PC-3 (cell line): ENCODE measurements at places on chromosomes 4 and X. TPM values are rescaled to one million over a fixed set of nuclear protein-coding genes. Genes with fewer than 3 reads are reported as not detected.

DNA sequence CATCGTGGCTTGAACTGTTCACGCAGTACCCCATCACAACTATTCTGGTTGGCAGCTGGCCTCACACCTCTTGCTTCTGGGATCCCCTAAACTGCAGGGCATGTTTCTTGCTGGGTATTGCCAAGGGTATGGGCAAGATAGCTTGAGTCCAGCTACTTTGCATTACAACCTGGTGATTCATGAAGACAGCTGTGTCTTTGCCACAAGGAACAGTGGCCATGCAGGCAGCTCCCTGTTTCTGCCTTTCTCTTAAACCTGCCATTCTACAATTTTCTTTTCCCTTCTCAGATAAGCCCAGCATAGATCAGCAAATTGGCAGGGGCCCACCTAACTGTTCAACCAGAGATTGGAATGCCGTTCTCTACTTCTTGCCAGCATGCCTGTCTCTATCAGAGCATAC lies 42.8 kb downstream of the TENM3 start:
- H3K36me3 ChIP-seq: no peaks in the 10 kb centered on the region
- no peak overlapping the region for H3K4me3 ChIP-seq
- H3K27me3 ChIP-seq: 0 out of 2 replicates have a peak, but pooled peaks cover 3% of the 10 kb centered on the region
- no peak overlapping the region for H3K27ac ChIP-seq
- no peak for DNase-seq
- H3K4me1 ChIP-seq: no peaks in the 10 kb centered on the region

GRCh38 chr4:165879641-165880040 lies 6.6 kb downstream of the TLL1 start:
- peaks cover 19% of the 10 kb centered on the region for H3K4me1 ChIP-seq
- no peak overlapping the region for H3K27ac ChIP-seq
- no peak overlapping the region for H3K4me3 ChIP-seq
- no peaks in the 10 kb centered on the region for H3K27me3 ChIP-seq

The TRO gene
- not detected in 2 replicates for total RNA-seq

DNA sequence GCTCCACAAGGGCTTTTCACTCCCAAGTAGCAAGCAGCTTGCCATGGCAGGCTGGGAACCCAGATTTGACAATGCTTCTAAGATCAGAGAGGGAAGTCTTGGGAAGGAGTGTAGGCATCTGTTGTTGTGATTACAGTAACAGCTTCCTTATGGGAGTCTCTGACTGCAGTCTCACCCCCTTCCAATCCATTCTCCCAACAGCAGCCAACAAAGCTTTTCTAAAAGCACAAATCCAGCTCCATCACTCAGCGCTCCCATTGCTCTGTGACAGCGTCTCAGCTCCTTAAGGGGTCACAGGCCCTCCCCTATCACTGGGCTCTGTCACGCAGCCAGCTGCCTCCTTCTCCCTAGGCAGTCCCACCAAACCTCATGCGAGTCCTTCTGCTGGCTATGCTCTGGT lies 7.1 kb downstream of the IGFBP7 start:
- H3K4me1 ChIP-seq: no peaks in the 10 kb centered on the region
- peaks cover 16% of the 10 kb centered on the region; the same call in 1 of the 2 replicates for H3K27me3 ChIP-seq
- no peaks in the 10 kb centered on the region for H3K36me3 ChIP-seq
- DNase-seq: no peak
- no peak overlapping the region for H3K27ac ChIP-seq
- no peak overlapping the region for H3K4me3 ChIP-seq

DNA sequence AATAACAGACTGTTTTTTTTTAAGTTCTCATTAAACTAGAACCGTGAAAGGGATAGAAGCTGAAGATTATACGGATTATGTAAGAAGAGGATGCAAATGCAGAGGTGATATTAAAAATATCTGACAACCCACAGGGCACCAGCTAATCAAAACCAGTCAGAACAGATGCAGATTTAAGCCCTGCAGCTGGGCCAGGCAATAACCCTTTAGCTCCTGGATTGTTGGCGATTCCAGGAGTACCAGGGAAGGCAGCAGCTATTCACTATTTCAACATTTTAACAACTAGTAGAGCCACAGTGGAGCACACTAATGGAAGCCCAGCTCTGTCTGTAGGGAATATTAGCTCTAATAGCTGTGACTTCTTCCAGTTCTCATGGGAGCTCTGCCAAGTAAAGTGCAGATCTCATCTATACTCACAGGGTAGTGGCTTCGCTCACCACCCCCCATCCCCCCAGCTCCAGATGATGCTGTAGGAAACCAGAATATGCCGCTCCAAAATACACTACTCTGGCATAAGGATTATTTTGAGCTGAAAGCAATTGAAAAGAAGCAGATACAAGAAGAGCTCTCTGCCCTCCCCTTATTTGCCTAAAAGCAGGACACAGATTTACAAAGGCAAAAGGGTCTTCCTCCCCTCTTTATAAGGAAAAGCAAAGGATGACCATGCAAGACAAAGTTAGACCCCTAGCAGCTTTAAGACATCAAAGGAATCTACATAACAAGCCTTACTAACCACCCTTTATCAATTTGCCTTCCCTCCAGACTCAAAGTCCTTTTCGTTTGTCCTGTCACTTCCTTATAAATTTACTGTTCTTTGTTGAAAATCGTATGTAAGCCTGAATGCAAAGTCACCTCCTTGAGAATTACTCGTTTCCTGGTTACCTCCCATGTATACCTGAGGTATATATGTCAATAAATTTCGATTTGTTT lies 13.7 kb downstream of the SCD5 start:
- H3K4me3 ChIP-seq: peak overlapping the region; percentile 54
- H3K4me1 ChIP-seq: peaks cover 25% of the 10 kb centered on the region
- H3K36me3 ChIP-seq: no peaks in the 10 kb centered on the region
- peak overlapping the region; percentile 90 for H3K27ac ChIP-seq
- H3K27me3 ChIP-seq: no peaks in the 10 kb centered on the region
- DNase-seq: peak; percentile 46

GRCh38 chr4:153079857-153080391 lies 124.3 kb upstream of the TRIM2 start:
- H3K27me3 ChIP-seq: no peaks in the 10 kb centered on the region
- DNase-seq: no peak
- no peaks in the 10 kb centered on the region for H3K36me3 ChIP-seq
- no peak overlapping the region for H3K27ac ChIP-seq

DNA sequence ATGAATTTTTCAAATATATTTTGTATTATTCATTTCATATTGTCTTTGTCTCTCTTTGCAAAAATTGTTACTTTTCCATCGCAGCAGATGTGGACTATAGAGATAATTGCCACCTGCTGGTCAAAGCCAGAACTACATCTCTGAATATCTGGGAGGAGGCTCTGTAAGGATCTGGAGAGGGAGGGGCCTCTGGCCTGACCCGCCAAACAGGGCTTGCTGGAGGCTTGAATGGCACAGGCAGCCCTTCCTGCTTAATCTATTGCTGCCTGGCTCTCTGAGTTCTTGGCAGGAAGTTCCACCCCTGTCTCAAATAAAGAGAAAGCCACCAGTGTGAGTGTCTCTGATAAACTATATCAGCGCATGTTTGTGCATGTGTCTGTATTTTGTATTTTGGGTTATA lies 132.4 kb downstream of the ZMAT1 start:
- no peaks in the 10 kb centered on the region for H3K4me1 ChIP-seq
- H3K27me3 ChIP-seq: 0 out of 2 replicates have a peak, but pooled peaks cover 4% of the 10 kb centered on the region
- peak; percentile 95 for DNase-seq
- H3K27ac ChIP-seq: no peak overlapping the region
- H3K36me3 ChIP-seq: no peaks in the 10 kb centered on the region
- peak overlapping the region; percentile 33; the same call in 1 of the 2 replicates for H3K4me3 ChIP-seq

- H3K4me3 ChIP-seq: no peak overlapping the region
- peak; percentile 15 for DNase-seq
- H3K36me3 ChIP-seq: no peaks in the 10 kb centered on the region
- no peaks in the 10 kb centered on the region for H3K27me3 ChIP-seq
- H3K4me1 ChIP-seq: no peaks in the 10 kb centered on the region
- H3K27ac ChIP-seq: no peak overlapping the region
These were observed 56.9 kb downstream of the NSG1 start for GRCh38 chr4:4443821-4444220.

DNA sequence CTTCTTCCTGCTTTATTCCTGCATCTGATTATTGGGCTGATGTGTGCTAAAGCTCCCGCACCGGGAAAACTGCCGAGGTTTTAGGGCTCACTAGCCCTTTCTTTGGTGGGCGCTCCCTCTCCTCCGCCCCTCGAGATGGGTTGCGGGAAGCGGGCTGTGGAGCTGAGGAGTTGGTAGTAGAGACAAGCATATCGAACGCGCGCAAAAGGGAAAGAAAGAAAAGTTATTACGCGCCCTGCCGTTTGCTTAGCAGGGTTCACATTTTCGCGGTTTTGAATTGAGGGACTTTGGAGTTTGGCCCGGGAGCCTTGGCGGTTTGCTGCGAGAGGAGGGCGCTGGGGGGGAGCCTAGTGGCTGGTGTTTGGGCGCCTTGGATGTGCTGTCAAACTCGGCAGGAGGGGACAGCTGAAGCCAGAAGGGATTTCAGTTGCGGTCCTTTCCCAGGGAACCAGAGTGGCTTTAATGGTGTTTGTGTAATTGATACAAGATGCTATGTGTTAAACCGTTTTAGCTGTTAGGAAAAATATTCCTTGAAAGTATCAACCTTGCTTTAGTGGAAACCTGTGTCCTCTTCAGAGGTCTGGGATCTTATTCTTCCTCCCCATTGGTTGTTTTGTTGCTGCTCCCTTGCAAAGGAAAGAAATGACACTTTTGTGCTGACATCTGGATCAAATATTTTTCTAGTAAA lies 1.1 kb downstream of the GAB1 start:
- peak overlapping the region; percentile 73 for H3K4me3 ChIP-seq
- peaks cover 14% of the 10 kb centered on the region for H3K4me1 ChIP-seq

- H3K27me3 ChIP-seq: peaks cover 38% of the 10 kb centered on the region
- H3K36me3 ChIP-seq: no peaks in the 10 kb centered on the region
- no peak overlapping the region for H3K4me3 ChIP-seq
- H3K4me1 ChIP-seq: peaks cover 12% of the 10 kb centered on the region; the same call in 1 of the 2 replicates
These were observed 3.2 kb downstream of the GSX2 start for GRCh38 chr4:54103190-54103574.

The ZNF630 gene
- total RNA-seq: 2.5 and 4.4 TPM in 2 replicates

- H3K27ac ChIP-seq: no peak overlapping the region
- no peaks in the 10 kb centered on the region for H3K36me3 ChIP-seq
- no peaks in the 10 kb centered on the region; the same call in 1 of the 2 replicates for H3K4me1 ChIP-seq
- no peaks in the 10 kb centered on the region for H3K27me3 ChIP-seq
- no peak overlapping the region for H3K4me3 ChIP-seq
These were observed 672 bp upstream of the NAT8L start for GRCh38 chr4:2058264-2059045.

GRCh38 chrX:39752815-39753214 lies 344.9 kb downstream of the BCOR start:
- no peaks in the 10 kb centered on the region for H3K36me3 ChIP-seq
- H3K27ac ChIP-seq: no peak overlapping the region
- peak; percentile 30 for DNase-seq

DNA sequence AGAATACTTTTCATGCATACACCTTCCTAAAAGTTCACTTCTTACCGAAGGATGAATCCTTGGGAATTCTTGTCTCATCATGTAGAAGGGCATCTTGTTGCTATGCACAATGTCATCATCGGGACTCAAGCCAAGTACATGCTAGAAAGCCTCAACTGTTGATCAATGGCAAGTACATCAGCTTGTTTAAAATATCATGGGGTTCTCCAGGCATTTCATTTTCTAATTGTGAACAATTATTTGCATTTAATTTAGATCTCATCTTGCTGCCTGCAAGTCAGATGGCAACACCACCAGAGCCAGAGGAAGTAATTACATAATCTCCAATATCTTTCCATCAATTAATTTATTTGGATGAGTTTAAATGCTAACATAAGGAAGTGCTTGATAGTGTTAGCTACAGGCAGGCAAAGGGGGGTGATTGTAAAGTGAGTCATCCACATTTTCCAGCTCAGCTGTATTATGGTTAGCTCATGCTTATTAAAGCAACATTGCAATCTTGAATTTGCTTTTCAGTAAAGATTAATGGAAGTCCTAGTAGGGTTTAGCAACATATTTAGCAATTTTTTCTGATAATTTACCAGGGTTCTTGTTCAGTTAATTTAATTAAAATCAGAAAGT lies 356.5 kb downstream of the CBLL2 start:
- DNase-seq: peak; percentile 64
- no peak overlapping the region for H3K27ac ChIP-seq
- H3K4me3 ChIP-seq: no peak overlapping the region
- H3K27me3 ChIP-seq: no peaks in the 10 kb centered on the region
- no peaks in the 10 kb centered on the region for H3K36me3 ChIP-seq
- peaks cover 10% of the 10 kb centered on the region; the same call in 1 of the 2 replicates for H3K4me1 ChIP-seq

GRCh38 chr4:73683033-73683432 lies 57.3 kb upstream of the CXCL8 start:
- H3K4me1 ChIP-seq: peaks cover 71% of the 10 kb centered on the region
- peak; percentile 98 for DNase-seq
- H3K27ac ChIP-seq: peak overlapping the region; percentile 96
- no peak overlapping the region for H3K4me3 ChIP-seq

DNA sequence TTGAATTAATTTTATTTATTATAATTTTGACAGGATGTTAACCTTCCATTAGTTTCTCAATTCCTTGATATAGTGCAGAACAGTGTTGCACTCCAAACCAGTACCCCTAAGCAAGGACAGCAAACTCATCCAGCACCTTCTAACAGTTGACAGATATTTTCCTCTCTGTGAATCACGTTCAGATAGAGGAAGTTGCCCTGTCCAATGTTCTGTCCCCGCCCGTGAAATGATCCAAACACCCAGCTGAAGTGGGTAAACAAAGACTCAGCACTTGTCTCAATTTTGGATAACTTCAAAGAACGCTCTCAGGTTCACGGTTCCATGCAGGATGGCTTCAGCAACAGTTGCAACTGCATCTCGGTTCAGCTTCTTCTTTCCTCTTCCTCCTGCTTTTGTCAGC lies 1240.0 kb upstream of the ADGRL3 start:
- H3K27me3 ChIP-seq: no peaks in the 10 kb centered on the region
- H3K4me3 ChIP-seq: no peak overlapping the region
- H3K4me1 ChIP-seq: no peaks in the 10 kb centered on the region
- no peaks in the 10 kb centered on the region for H3K36me3 ChIP-seq
- DNase-seq: no peak

- H3K27me3 ChIP-seq: no peaks in the 10 kb centered on the region
- H3K4me3 ChIP-seq: no peak overlapping the region
- H3K4me1 ChIP-seq: no peaks in the 10 kb centered on the region
- H3K27ac ChIP-seq: no peak overlapping the region
- no peak for DNase-seq
- no peaks in the 10 kb centered on the region for H3K36me3 ChIP-seq
These were observed 63.4 kb upstream of the ENPEP start for GRCh38 chr4:110412354-110413065.

- H3K36me3 ChIP-seq: no peaks in the 10 kb centered on the region
- no peak overlapping the region for H3K4me3 ChIP-seq
- no peaks in the 10 kb centered on the region for H3K4me1 ChIP-seq
- H3K27me3 ChIP-seq: no peaks in the 10 kb centered on the region
- no peak for DNase-seq
These were observed 387.8 kb downstream of the PRR32 start for GRCh38 chrX:127207326-127207725.

DNA sequence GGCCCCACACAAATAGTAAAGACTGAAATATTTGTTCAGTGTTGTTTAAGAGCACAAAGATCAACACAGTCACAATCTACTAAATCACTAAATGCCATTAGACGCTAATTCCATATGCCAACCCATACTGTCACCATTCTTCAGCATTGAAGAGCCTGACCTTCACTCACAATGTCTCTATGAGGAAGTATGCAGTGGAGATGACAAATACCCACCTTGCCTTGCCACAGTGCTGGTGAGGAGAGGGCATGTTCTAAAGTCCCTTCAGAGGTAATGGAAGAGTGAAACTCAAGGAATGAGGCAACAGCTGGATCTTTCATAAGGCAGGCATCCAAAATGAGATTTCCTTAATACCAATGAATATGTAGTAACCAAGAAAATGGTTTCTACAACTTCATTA lies 50.4 kb downstream of the FRMD7 start:
- H3K4me1 ChIP-seq: no peaks in the 10 kb centered on the region
- no peak overlapping the region for H3K27ac ChIP-seq
- no peaks in the 10 kb centered on the region for H3K27me3 ChIP-seq
- H3K4me3 ChIP-seq: no peak overlapping the region

- no peak for DNase-seq
- no peak overlapping the region for H3K4me3 ChIP-seq
- H3K27me3 ChIP-seq: no peaks in the 10 kb centered on the region
- H3K36me3 ChIP-seq: no peaks in the 10 kb centered on the region
These were observed 11.8 kb downstream of the NUDT11 start for GRCh38 chrX:51484616-51485015.
